ENCODE measurements at places on chromosomes 5 and 9.

GRCh38 chr9:108859459-108860114 lies 2.5 kb upstream of the ACTL7A start:
- no peak for DNase-seq

- no peak for DNase-seq
These were observed 72.4 kb downstream of the VCAN start for GRCh38 chr5:83543898-83544297.

DNA sequence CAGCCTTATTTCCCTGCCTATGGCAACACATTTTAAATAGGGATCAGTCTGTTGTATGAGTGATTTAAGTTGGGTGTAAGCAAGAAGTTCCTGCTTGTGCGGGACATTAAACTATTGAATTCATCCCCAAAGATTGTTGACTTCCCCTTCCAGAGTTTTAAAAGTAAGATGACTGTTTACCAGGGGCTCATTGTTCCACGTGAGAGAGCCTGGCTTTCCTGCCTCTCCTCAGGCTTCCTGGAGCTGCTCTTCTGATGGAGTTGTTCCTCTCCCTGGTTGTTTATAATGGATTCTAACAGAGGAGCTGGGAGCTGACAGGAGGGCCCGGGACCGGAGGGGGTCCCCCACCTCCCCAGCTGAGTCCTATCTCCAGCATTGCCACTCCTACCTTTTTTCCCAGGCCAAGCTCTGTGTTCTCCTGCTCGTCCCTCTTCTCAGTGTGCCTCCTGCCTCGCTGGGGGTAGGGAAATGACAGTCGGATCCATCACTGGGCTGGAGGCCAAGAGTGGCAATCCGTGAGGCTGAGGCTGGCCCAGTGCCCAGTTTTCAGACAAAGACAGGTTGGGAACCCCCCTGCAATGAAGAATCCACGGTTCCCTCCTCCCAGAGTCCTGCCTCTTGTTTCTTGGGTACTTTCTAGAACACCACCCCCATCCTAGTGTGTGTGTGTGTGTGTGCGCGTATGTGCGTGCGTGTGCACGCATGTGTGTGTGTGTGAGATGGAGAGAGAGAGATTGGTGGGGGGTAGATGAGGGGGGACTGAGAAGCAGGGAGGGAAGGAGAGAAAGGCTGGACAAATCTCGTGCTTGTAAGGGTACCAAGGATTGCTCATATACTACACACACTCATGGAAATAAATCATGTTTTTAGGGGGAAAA lies 123.7 kb upstream of the NFIB start:
- DNase-seq, result no peak

DNA sequence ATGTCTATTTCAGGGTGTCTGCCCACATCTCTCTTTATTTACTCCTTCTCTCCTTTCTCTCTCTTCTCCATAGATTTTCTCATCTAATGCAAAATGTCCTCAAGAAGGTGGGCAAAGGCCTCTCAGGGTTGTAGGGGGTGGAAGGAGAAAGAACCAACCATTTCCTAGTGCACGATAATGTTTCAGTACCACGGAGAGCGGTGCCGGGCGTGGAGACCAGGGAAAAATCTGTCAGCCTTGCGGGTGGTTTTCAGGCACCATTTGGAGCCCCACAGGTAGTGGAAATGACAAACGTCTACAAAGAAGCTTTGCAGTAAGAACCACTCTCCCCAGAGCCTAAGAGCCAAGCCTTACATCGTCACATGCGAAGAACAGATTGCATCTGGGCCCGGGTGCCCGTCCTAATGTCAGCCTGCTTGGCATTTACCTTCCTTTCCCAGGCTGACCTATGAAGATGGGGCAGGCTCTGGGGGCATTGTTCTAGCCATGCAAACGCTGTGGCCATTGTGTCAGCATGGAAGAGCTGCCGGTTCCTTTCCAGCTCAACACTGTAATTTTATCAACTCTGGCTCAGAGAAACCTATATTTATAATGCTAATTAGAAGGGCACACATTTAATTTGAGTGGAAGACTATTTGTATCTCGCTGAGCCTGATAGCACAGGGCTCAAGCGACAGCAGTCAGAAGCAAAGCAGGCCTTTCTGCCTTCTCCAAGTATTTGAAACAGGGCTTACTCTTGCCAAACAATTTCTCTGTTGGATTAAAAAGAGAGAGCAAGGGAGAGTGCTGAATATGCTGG lies 430.1 kb upstream of the WWC1 start:
- no peak for DNase-seq

DNA sequence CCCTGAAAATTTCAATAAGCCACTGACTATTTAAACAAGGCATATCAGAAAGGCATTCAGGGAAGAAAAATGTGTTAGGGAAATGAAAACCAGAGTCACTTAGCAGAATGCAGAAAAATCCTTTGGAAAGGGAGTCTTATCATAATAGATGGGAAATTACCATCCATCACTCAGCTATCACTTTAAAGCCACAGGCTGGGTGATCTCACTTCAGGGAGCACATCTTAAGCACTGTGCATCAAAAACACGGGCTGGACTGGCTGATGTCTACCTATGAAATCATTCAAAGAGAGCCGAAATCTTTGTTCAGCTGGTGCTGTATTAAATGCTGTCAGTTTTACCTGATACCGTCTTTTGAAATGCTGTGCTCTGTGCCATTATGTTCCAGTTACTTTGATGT lies 73.5 kb downstream of the C9orf57 start:
- DNase-seq, result no peak

DNA sequence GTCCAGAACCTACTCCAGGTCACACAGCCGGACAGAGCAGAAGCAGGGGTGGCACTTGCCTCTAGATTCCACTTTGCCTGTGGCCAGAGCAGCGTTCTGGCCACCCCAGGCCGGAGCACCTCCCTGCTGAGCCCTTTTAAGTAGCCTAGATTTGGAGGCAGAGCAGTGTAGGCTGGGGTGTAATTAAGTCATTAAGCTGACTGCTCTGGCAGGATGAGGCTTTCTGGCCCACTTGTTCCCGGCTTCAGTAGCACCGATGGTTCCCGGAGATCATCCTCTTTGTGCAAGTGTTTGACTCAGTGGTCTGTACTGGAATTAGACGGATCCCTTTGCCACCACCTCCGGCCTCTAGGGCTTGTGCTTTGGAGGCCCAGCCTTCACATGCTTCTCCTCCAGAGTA lies 281.9 kb upstream of the ANKRD55 start:
- DNase-seq, result no peak

- no peak for DNase-seq
These were observed 533.2 kb downstream of the CTNND2 start for GRCh38 chr5:11371021-11371420.

GRCh38 chr5:84265130-84265529 lies 119.5 kb downstream of the EDIL3 start:
- DNase-seq, result no peak

GRCh38 chr9:127875306-127875966 lies 2.0 kb downstream of the AK1 start:
- DNase-seq, result no peak

DNA sequence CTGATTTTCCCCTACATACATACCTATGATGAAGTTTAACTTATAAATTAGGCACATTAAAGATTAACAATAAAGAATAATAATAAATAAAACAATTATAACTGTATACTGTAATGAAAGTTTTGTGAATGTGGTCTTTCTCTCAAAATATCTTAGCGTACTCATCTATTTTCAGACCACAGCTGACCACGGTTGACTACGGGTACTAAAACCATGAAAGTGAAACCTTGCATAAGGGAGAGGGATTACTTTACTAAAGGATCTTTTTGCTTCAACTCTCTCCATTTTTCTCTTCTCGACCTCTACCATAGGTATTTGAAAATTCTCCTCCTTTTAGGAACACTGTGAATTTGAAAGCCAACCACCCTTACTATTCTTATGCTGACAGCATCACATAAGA lies 475.5 kb downstream of the CETN3 start:
- no peak for DNase-seq

DNA sequence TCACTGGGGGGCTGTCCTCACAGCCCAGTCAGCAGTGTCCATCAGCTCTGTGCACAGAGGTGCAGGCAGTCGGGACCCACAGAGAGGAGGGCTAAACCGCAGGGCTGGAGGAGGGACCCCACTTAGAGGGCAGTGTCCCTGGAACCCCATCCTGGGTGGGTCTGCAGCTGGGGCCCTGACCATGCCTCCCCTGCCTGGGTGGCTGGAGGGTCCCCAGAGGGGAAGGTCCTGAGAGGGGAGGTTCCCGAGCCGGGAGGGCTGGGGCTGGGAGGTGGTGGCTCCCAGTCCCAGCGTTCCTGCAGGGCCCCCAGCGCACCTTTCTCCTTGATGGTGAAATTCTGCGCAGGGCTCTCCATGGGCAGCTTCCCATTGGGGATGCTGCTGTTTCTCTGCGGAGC lies 32.7 kb downstream of the EXOC3 start:
- no peak for DNase-seq

- no peak for DNase-seq
These were observed 2.7 kb upstream of the CNOT6 start for GRCh38 chr5:180491496-180491895.

DNA sequence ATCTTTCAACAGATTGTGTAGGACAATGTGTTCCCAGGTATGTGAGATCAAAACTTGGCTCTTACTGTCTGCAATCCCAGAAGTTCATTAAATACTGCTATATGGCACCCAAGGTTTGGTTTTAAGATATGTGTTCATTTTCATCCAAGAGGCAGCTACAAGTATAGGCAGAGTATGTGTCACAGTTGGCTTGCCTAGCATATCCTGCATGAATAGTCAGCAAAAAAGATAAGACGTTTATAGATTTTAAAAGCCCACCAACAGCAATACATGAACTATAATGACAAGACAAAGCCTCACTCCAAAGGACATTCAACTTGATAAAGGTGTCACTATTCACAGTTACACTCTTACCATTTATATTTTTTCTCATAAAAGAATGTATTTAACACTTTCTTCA lies 99.1 kb downstream of the BNC2 start:
- DNase-seq, result no peak

- DNase-seq, result no peak
These were observed 68.9 kb downstream of the PTCH1 start for GRCh38 chr9:95447660-95448420.

GRCh38 chr9:126722252-126722921 lies 82.5 kb upstream of the ZBTB43 start:
- peak; percentile 87 for DNase-seq

DNA sequence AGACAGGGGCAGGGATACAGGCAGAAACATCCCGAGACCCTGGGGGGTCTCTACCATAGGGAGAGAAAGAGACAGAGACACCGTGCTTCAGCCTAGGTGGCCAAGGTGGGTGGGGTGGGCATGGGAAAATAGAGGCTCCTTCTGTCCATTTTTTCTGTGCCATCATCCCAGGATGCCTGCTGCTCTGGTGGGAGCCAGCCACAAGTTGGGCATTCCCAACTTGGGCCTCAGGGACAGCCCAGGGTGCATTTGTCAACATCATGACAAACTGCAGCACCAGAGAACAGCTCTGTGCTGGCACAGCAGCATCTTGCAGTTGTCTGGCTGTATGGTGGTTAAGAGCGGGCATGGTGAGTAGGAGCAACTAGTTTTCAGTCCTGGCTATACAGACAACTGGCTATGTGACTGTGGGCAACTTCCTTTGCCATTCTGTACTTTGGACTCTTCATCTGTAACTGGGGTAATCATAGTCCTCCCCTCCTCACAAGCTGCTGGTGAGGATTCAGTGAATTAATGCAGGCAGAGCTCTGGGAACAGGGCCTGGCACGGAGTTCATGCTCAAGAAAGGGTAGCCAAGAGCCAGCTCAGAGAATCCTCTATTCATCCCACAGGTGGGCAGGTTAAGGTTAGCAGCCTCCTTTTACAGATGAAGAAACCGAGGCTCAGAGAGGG lies 100.4 kb downstream of the RGS3 start:
- no peak for DNase-seq

DNA sequence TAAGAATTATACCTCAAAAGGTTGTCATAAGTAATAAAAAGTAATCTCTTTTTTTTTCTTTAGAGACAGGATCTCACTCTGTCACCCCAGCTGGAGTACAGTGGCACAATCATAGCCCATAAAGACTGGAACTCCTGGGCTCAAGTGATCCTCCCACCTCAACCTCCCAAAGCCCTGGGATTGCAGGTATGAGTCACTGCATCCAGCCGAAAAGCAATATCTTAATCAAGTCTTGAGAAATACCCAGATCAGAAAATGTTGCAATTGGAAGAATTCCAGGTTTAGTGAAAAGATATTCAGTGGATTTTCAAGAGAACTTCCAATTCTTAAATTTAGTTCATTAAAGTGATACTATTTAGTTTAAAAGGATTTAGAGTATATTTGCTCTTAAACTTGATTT lies 40.9 kb upstream of the IDNK start:
- no peak for DNase-seq
